NCI-H1092 treated with DMSO at 0.1 percent for 48 hours (cell line): ENCODE measurements at places on chromosomes 3 and 15.

DNA sequence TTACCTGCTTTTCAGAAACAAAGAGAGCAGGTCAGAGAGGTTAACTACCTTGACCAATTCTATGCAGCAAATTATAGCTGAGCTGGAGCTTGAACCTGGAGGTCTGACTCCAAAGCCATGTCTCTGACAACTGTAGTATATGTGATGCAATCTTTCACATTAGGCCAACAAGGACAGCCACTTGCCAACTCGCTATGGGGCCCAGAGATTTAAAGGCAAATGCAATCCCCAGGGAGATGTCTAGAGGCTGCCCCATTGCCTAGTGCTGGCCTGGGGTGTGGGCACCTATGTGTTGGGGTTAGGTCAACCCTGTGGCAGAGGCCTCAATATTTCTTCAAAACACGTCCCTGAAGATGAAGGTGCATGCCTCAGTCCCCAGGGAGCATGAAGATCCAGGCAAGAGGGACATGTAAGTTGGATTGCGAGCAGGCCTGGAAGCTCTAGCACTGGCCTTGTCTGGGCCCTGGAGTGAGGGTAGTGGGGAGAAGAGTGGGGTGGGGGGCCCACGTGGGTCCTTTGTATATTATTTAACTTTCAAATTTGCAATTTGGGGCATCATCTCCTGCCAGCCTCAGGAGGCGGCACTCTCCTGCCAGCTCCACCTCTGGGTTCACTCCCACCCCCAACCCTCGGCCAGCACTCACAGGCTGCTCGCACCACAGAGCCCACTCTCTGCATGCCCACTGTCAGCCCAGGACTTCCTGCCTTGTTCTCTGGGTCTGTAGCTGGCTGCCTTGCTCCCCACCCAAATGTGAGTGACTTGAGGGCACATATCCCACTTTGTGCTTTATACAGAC is 64.3 kb downstream of the SLC12A8 start:
- no peak for DNase-seq

DNA sequence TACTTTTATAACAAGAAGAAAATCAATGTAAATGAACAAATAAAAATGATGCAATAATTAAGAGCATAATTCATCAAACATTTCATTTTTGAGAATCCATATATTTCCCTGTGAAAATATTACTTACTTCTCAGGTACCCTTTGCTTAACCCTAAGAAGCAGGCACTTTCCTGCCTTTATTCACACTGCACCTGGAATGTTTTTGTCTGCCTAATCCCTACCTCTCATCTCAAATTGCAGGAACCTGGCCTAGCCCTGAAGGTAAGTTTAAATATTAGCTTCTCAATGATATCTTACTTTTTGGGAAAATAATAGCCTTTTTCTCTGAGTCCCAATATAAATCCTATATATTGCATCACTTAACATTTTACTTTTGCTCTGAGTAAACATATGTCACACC is 559.1 kb downstream of the FGF12 start:
- no peak for DNase-seq

DNA sequence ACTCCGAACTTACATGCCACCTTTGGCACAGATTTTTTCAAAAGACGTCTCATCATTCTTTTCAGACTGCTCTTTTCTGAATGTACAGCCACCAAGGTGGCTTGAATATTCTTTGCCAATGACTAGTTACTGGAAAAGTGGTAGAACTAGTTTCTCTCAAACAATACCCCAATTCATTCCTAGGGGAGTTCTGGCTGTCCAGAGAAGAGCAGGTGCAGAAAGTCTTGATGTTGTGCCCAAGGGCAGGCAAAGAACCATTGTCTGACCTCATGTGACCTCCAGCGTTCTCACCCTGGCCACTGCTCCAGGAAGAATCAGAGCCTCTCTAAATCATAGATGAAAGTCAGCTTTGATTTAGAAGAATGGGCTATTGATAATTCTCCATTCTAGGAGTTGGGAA is 5.5 kb downstream of the LMOD3 start:
- DNase-seq = no peak

- peak; percentile 16 for DNase-seq
These were observed 702.3 kb downstream of the SI start for GRCh38 chr3:164375995-164376394.

DNA sequence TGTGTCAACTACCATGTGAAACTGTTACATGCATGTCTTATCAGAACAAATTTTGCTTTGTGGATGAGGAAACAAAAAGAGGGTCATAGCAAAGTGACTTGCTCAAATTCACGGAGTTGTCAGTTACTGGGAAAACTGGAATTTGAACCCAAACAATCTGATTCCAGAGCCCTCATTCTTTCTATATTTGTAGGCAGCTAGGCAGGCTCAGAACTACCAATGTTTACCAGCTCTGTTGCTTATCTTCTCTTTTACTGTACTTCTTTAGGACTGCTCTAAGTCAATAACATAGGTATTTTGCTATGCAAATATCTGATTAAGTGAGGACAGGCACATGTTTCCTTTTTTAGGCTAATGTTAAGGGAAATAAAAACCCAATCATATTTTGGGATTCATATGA is 450.5 kb downstream of the ZPLD1 start:
- DNase-seq = no peak

DNA sequence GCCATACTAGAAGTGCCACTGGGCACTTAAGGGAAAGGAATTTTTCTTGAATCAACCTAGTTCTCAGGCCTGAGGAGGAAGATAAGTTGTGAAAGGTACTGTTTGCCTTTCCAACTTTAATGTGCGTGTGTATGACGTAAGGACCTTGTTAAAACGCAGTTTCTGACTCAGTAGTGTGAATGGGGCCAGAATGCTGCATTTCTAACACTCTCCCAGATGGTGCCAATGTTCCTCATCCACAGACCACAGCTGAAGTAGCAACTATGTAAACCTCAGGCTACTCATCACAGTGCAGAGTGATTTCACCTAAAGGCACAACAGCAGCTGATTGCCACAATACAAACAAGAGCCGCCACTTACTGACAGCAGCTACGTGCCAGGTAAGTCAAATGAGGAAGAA is 103.6 kb downstream of the OTOL1 start:
- DNase-seq = peak; percentile 60

GRCh38 chr3:171237009-171237385 is 210.5 kb upstream of the SLC2A2 start:
- DNase-seq = no peak

DNA sequence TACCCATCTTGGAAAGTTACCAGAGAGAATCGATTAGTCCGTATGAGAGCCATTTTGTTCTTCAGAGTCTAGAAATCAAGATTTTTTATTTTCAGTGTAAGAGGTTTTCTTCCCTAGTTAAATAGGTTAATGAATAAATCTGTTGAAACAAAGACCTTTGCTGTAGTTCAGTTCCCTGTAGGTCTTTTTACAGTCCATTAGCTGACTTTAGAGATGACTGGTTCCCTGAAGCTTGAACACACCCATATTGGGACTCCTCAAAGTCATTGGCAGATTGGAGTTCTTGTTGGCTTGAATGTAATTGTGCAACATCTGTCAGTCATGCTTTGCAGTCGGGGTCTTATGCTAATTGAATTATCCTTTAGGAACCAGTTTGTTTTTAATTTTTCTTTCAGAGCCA is 45.3 kb downstream of the SEMA6D start:
- no peak for DNase-seq

DNA sequence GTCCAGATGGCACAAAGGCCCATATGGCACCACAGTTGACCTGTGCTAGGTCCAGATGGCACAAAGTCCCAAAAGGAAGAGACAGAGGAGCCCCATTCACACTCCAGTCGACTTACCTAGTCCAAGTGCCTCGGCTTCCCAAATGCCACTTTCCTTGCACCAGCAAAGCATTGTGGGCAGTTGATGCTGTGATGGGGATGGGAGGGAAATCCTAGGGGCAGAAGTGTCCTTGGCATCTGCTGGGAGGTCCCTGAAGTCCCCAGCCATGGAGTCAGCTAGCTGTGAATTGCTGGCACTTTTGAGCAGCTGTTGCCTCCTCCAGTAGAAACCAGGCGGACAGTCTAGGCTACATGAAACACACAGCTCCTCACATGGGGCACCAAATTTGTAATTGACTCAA is 60.3 kb upstream of the SIAH2 start:
- DNase-seq = no peak

DNA sequence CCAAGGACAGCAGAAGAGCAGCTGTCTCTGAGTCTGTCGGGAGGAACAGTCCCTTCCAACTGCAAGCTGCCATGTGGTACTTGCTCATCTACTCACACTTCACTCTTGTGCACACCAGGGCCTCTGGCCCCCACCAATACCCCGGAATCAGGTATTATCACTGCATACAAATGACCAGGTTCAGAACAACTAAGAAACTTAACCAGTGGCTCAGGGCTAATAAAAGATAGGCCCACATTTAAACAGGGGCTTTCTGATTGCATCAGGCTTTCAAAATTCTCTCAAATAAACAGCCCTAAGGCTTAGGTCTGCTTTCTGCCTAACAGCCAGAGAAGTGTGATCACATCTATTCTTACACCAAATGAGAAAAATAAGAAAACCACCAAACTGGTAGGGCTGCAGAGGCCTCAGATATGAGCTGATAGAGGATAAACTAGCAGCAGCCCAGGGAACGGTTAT is 20.7 kb downstream of the CCDC12 start:
- DNase-seq = no peak

- no peak for DNase-seq
These were observed 36.5 kb downstream of the GK5 start for GRCh38 chr3:142188846-142189245.

- DNase-seq = no peak
These were observed 13.6 kb downstream of the ZBED2 start for GRCh38 chr3:111581403-111582119.

DNA sequence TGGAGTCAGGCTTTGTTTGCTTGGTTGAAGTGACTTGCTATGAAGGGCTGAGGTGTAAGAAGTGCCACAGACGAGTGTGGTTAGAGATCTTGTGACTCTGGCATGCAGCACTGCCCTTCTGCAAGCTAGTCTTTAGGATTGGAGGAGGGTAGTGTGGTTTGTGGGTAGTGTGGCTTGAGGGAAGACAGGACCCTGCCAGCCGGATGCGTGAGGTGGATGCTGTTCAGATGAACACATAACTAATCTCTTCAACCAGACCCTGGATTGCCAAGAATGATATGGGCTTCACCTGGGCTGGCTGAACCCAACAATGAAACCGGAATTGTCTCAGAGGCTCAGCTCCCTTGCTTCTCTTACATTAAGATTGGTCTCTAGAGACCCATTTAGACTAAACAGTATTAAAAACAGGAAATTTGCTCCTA is 32.7 kb downstream of the STARD9 start:
- no peak for DNase-seq

- no peak for DNase-seq
These were observed 460.2 kb downstream of the GBE1 start for GRCh38 chr3:81301230-81301629.

DNA sequence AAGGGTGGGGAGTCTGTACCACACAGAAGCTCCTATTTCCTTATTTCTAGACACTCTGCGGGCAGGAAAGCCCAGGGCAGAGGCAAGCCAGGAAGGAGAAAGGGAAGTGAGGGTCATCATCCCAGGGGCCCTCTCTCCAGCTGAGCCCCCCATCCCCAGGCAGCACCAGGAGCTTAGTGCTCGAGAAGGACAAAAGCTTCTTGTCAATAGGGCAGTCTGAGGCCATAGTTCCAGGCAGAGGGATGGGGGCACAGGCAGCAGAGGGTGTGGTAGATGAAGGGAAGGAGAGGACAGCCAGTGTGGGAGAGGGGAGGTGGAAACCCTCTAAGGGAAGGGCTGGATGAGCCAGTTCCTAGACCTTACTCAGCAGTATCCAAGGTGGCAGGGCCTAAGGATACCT is 2.7 kb downstream of the MAP1A start:
- no peak for DNase-seq

- no peak for DNase-seq
These were observed 1.0 kb downstream of the PRKCD start for GRCh38 chr3:53161820-53162671.

DNA sequence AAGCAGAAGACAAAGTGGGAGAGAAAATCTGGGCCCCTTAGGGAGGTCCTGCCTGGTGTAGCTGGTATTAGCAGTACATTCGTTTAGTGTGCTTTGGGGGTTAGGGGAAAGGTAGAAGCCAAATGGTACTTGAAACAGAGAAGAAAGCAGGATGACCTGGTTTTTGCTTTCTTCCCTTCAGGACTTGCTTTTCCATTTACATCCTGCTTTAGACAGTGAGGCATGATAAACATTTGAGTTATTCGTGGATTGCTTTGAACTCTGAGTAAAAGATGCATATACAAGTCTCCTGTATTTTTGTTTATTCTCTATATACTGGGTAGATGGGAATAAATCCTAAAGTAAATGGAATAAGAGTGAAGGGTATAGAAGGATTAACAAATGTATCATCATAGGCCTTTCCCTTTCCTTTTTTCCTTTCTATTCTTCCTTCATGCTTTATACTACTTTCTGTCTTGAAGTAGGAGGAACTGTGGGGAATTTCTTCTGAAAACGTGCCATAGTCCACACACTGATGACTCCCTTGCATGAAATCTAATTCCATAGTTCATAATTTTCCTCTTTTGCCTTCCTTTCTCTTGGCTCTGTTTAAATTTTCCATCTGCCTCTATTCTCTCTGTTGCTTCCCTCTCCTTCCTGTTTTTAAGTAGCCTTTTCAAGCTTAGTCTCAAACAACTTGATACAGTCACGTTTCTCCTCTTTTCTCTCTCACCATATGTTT is 139.5 kb upstream of the RBMS3 start:
- no peak for DNase-seq

- no peak for DNase-seq
These were observed at the start of gene CCDC80 for GRCh38 chr3:112640930-112641801. CCDC80 (minus strand) TSS chr3:112641143; CDS start chr3:112639905, 1,238 bp downstream.

DNA sequence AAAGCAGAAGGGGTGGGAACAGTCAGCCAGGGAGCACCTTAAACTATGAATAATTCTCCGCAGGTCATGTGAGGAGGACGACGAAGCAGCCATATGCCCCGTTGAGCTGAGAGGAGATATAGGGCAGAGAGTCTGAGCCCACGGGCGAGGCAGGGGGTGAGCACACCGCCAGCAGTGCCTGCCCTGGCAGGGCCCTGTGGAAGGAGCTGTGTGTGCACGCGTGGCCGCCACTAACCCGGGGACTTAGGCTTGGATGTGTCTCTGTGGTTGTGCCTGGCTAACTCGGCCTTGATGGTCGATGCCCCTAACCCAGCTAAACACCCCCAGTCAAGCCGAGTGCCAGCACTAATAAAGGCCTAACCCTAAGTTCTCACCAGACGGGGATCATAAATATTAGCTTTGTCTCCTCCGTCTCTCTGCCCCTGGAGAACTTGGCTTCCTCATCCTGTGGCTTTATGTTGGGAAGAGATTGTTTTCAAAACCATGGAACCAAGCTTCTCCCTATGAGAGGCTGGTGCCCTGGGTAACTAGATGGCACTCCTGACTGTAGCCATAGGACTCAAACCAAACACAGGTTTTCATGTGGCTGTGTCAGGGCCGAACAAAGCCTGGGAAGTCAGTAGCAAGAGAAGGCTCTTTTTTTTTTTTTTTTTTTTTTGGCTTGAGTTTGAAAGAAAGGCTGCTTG is 45.4 kb downstream of the CCK start:
- DNase-seq = no peak
